ENCODE measurements at places on chromosomes 1 and 21. TPM values are rescaled to one million over a fixed set of nuclear protein-coding genes. Genes with fewer than 3 reads are reported as not detected.

STUM gene
- total RNA-seq: not detected

MASP2 gene
- total RNA-seq: not detected

PSMB4 gene
- 370 TPM for total RNA-seq

CD244 gene
- total RNA-seq: not detected

DNASE2B gene
- not detected for total RNA-seq

SLAMF1 gene
- not detected for total RNA-seq

SDC3 gene
- total RNA-seq: 72.0 TPM

PTGS2 gene
- 0.38 TPM for total RNA-seq

SMCP gene
- not detected for total RNA-seq

HPDL gene
- total RNA-seq: 8.3 TPM

KCNK2 gene
- 0.25 TPM for total RNA-seq

GSTM5 gene
- not detected for total RNA-seq

COL9A2 gene
- total RNA-seq: 10.6 TPM

NUF2 gene
- 37.0 TPM for total RNA-seq

MAN1C1 gene
- 1.6 TPM for total RNA-seq

AKR1A1 gene
- total RNA-seq: 108 TPM

ZFYVE9 gene
- total RNA-seq: 10.1 TPM

PADI1 gene
- 2.4 TPM for total RNA-seq

GFI1 gene
- not detected for total RNA-seq

OPRD1 gene
- under 0.01 TPM for total RNA-seq

TATDN3 gene
- 9.6 TPM for total RNA-seq

SEMA6C gene
- 5.4 TPM for total RNA-seq

LCE6A gene
- not detected for total RNA-seq

MANEAL gene
- 0.81 TPM for total RNA-seq

TTLL7 gene
- total RNA-seq: 1.8 TPM

GJA4 gene
- not detected for total RNA-seq

EPHA10 gene
- not detected for total RNA-seq

CR2 gene
- total RNA-seq: not detected

DNM3 gene
- total RNA-seq: 13.8 TPM

RUSC1 gene
- total RNA-seq: 36.0 TPM

AADACL4 gene
- total RNA-seq: not detected

HES5 gene
- not detected for total RNA-seq

NUP210L gene
- total RNA-seq: not detected

MAN1A2 gene
- total RNA-seq: 17.5 TPM

OR10J1 gene
- not detected for total RNA-seq

TACSTD2 gene
- total RNA-seq: 13.9 TPM

PRR9 gene
- total RNA-seq: not detected

CCDC27 gene
- total RNA-seq: not detected

HES3 gene
- total RNA-seq: not detected

CNN3 gene
- 210 TPM for total RNA-seq

RAB3B gene
- 64.4 TPM for total RNA-seq

CAPN8 gene
- not detected for total RNA-seq

AMY2A gene
- total RNA-seq: not detected

UBQLN4 gene
- 27.9 TPM for total RNA-seq

Measured in mesangial cell (primary cell).